Skin of body (tissue), 3 donors: ENCODE measurements at places on chromosomes 2 and 18.

- no peak for DNase-seq
Measured at GRCh38 chr2:32824070-32824809, 122.5 kb upstream of the LTBP1 start.

GRCh38 chr18:69718912-69719547 is 228.6 kb downstream of the CD226 start:
- no peak for DNase-seq

DNA sequence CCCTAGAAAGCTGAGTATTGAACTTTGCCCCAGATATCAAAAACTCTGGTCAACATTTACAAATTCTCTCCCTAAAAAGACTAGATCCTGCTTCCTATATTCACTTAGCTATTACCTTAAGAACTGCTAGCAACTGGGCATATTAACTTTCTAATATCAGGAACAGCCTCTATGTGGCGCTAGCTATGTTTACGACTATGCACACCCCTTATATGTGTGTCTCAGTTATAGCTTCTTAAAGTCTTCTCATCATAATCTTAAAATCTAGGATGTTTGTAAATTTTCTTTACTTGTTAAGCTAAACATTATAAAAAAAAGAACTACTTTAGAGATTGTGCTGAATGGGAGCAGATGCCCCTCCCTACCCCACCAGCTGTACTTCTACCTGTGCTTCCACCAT is 1.7 kb upstream of the STAMBP start:
- DNase-seq, result no peak

GRCh38 chr2:165056564-165056963 is 101.2 kb upstream of the SLC38A11 start:
- no peak for DNase-seq
